G401 (cell line): ENCODE measurements at places on chromosomes 4 and X.

DNA sequence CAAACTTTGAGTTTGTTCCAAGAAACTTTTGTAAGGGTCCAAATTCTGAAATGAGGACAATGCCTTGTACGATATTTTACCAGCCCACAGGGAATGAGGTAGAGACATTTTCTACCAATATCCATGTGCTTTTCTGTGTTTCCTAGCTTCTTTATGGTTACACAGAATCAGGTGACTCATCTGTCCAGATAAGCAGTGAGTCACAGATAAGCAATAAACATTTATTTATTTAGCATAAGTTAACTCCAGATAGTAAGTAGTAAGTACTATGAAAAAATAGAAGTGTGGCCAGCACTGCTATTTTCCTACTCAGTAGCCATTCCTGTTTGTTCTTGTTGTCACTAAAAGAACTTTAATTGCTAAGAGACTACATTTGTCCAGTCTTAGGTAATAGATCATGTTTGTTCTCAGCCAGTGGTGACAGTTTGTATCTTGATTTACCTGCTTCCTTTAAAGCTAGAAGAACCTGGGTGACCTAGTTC is 7.4 kb downstream of the AFF1 start:
- DNase-seq: no peak

DNA sequence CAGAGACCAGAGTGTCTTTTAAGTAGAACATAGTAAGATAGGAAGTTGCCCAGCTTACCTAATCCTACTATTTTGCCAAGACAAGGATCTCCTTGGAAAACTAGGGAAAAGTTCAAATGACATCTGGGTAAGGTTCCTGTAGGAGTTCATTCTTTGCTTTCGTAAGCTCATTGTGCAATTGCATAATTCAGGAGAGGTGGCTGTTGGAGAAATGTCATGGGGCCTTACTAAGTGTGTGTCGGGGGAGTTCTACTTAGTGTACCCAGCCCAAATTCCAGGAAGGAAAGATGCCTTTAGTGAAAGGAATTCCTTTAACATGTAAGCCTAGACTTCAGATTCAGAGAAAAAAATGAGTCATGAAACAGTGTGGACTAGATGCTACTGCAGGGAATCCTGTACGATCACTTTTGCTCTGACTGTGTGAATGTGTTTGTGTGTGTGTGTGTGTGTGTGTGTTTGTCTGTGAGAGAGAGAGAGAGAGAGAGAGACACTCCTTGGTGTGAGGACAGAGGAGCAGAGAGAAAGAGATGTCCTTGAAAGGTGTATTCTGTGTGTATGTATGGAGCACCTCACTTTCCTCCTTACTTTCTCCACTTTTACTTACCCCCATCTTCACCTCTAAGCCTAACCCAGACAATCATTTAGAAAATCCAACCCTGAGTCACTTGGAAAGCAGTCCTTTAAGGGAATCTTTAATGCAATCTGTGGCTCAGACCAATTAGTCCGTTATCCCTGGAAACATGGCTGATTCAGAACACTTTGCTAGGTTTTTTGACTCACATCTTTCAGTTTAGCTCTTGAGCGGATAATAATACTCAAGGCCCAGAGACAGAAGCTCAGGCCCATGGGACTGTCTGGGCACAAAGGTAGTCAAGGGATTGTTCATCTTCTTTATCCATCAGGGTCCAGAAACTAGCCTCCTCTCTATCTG is 114.5 kb upstream of the ACSL4 start:
- DNase-seq: no peak

DNA sequence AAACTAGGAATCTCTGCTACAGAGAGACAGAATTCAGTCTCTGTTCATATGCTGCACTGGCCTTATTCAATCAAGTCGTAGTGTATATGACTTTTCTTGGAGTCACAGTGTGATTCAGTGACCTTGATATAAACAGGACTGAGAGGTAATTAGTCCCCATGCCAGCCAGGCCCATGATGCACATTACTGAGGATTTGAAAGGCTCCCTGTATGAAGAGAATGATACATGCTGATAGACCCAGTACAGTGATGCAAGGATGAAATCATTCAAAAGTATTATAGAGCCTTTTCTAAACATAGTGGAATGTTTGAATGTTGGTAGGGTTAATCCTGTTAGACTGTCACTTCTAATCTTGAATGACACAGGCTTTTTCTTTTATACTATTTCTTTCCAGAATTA is 34.1 kb downstream of the ANXA3 start:
- no peak for DNase-seq

- no peak for DNase-seq
Observed at GRCh38 chrX:20378233-20378920, 111.7 kb upstream of the RPS6KA3 start.

GRCh38 chrX:10420134-10420533 is 200.3 kb downstream of the MID1 start:
- no peak for DNase-seq

- no peak for DNase-seq
Observed at GRCh38 chrX:123311486-123311885, 127.4 kb downstream of the GRIA3 start.

DNA sequence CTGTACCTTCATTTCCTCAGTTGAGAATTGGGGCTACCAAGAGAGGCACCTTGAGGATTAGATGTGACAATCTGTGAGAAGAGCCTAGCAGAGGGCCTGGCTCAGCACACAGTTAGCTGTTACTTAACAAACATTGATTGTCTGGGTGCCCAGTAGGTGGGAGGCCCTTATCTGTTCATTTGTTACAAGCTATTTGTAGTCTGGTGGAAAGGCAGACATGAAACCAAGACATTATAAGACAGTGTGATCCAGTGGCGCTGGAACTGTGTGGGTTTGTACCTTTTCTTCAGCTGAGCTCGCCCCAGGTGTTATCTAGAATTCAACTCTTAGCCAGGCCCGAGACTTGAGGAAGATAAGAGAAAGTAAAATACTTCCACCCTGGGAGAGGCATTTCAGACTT is 16.9 kb downstream of the AKAP4 start:
- no peak for DNase-seq

DNA sequence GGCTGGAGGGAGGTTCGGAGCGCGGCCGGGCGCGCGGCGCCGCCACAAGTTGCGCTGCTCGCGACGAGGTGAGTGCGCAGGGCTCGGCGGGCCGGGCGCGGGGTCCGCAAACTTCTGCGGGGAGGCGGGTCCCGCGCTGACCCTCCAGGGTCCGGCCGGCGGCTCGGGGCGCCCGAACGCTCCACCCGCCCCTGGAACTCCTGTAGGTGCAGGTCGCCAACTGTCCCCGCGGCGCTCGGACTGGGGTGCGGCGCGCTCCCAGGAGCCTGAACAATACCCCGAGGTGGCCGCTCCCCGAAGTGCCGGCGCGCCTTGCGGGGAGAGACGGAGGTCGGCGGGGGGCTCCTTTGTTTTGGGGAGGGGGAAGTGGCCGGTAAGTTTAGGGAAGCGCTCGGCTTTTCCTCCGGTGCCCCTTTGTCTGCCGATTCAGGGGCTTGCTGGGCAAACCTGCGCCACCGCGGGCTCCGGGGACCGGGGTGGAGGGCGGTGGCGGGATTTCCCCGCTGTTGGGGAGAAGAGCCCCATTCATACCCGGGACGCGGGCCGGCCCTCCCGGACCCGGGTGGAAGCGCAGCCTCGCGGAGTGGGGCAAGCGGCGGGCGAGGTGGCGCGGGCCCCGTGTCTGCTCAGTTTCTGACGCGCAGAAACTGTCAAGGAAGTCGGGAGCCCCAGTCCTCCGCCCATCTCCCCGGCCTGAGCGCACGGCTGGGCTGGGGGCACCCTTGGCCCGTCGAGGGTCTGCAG is 694 bp downstream of the TBL1X start:
- peak; percentile 1 for DNase-seq

- DNase-seq: no peak
Observed at GRCh38 chrX:8721536-8721935, 10.4 kb downstream of the ANOS1 start.

- peak; percentile 99 for DNase-seq
Observed at GRCh38 chr4:161919442-161920220, 244.2 kb downstream of the FSTL5 start.

DNA sequence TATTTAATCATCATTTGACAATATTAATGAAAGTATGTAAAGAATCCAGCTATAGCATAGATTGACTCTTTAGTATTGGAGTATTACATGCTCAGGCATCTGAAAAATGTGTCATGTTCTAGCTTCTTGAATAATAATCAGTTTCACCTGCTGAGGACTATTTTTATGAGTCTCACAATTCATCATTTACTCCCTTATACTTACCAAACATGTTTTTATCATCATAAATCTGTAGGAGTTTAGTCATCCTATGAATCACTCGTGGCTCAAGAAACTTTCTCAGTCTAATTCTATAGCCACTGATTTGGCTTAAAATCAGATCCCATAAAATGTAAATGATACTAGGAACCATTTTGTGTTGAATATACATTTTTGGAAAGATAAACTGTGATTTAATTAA is 1616.1 kb downstream of the C4orf33 start:
- DNase-seq: no peak

- no peak for DNase-seq
Observed at GRCh38 chr4:88043586-88044340, 36.3 kb downstream of the PKD2 start.

GRCh38 chr4:87901422-87901992 is 68.7 kb downstream of the MEPE start:
- no peak for DNase-seq

GRCh38 chr4:98343626-98344025 is 82.4 kb downstream of the RAP1GDS1 start:
- no peak for DNase-seq

- peak; percentile 11 for DNase-seq
Observed at GRCh38 chrX:140918398-140919038, 83.9 kb upstream of the SPANXB1 start.

- DNase-seq: no peak
Observed at GRCh38 chr4:140904904-140905303, 148.7 kb upstream of the TBC1D9 start.

DNA sequence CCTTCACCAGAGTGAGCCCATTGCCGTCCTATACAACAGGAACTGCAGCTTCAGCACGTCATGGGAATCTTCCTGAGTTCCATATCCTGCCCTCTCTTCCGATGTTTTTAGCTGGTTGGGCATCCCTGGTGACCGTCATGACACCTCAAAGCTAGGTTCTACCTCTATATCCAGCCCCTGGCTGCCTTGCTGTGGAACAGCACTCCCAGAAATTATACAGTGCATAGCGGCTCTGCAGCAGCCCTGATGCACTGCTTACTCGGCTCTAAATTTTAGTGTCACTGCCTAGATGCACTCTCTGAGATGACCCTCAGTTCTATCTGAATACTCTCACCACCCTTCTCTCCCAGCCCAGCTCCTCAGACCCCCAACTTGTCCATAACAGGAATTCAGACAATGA is 44.3 kb downstream of the ARHGEF38 start:
- DNase-seq: no peak

DNA sequence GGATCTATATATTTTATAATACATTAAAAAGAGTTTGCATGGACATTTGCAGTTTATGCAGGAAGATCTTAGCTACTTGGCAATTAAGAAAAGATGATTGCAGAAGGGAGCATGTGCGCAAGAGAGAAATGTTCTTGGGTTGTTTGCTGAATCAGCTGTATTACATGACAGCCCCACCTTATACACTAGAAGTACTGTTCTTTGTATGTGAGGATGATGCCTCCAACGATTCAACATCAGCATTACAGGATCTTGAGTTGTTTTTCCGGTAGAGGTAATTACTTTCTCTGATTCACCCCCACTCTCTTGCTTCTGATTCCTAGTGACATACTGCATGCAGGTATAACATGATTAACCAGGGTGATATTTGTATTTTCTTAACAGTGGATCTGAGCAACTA is 140.8 kb downstream of the PCDH7 start:
- DNase-seq: no peak

DNA sequence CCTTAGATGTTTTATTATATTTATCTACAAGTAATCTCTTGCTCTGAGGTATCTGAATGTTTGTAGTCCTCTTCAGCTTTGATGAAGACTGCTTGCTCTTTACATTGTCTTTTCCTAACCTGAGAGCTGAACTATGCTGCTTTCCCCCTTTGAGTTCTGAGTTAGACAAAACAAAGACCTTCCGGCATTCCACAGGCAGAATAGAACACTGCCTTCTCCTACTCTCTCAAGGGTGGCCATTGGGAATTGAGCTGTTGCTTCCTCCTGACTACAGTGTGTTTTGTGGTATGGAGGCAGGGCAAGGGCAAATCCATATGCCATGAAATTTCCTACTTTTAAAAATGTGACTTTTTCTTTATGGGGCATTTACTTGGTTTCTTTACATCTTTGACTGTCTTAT is 841.0 kb downstream of the FAM133A start:
- DNase-seq: no peak

DNA sequence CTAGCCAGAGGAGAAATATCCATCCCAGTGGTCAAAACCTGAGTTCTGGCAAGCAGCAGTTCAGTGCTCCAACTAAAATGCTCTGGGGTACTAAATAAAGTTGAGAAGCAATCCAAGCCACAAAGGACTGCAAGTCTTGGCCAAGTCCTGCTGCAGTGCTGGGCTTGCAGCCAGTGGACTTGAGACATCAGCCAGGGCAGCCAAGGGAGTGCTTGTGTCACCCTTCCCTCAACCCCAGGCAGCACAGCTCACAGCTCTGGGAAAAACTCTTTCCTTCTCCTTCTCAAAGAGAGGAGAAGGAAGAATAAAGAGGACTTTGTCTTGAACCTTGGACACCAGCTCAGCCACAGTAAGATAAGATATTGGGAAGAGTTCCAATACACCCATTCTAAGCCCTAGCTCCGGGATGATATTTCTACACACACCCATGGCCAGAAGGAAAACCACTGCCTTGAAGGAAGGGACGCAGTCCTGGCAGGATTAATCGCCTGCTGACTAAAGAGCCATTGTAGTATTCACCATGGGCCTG is 99.8 kb downstream of the PTCHD1 start:
- peak; percentile 59 for DNase-seq

- no peak for DNase-seq
Observed at GRCh38 chr4:119040261-119040660, 95.4 kb upstream of the MYOZ2 start.

DNA sequence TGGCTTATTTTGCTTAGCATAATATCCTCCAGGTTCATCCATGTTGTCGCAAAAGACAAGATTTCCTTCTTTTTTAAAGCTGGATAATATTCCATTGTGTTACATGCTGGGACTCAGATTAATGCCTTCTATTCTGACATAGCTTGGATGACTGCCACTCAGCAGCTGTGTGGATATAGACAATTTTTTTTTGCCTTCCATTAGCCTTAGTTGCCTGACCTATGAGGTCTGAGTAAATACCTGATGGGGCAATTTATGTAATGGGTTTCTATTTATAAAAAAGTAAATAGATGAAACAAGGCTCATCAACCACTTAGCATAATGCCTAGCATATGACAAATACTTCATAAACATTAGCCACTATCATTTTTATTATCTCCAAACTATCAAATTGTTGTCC is 515.4 kb downstream of the ZNF674 start:
- no peak for DNase-seq
